Suppressor macrophage treated with lipopolysaccharide for 1 hour (primary cell): ENCODE measurements at places on chromosomes 3 and 15.

DNA sequence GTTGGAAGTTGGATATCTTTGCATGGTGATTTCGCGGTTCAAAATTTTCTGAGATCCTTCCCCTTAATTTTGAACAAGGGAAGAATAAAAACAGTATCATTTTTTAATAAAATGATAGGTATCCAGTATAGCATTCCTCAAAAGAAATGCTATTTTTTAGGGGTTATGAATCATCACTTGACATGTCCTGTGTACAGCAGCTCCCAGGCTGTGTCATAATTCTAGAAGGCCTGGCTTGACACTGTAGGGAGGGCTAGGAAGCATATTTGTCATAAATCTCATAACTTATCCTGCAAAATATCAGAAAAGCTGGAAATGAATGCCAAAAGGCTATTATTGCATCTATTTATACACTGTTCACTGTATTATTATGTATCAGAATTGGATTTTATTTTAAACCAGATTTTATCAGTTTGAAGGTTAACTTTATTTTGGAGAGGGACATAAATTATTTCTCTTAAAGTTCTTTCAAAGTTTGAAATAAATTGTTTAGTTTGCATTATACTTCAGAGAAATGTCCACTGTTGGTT lies 539.1 kb upstream of the ROBO2 start:
- DNase-seq = no peak

DNA sequence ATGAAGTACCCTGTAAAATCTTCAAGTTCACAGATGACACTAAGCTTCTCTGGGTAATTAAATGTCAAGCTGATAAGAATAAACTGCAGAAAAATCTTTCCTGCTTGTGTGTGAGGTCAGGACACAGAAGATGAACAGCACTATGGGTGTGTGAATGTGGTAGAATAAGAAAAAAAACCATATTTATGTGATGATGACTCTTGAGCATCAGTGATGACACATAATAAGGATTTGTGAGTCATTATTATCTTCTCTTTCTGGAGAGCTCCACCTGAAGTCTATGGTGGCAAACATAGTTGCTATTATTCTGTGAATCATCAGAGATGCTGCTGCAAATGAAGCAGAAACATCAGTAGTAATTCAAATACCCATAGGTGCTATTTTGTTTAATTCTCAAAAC lies 422.4 kb downstream of the DIPK2A start:
- no peak for DNase-seq

GRCh38 chr15:31307270-31308184 lies 19.1 kb upstream of the KLF13 start:
- DNase-seq = no peak

GRCh38 chr3:12962292-12962691 lies 110.9 kb downstream of the IQSEC1 start:
- no peak for DNase-seq
